Activated CD8-positive, alpha-beta memory T cell treated with anti-CD3 and anti-CD28 coated beads for 4 hours (primary cell): ENCODE measurements at places on chromosomes 16 and 17.

- DNase-seq = no peak
Observed at GRCh38 chr16:66741950-66742808, 9.2 kb downstream of the DYNC1LI2 start.

DNA sequence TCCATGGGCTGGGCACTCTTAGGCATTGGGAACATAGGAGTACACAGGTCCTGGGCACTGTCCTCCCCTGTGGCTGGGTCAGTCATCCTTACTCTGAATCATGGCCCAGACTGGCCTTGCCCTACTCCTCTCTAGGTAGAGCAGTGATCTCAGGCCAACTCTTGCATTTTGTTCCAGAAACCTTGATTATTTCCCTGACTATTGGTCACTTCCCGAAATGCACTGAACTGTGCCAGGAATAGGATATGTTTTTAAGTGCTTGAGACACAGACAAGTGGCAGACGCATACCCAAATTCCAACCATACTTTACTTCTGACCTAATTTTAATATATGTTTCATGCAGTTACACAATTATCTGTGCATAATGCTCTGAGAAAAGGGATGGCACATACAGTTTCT, 10.3 kb downstream of the KRABD2 start:
- DNase-seq = no peak

- no peak for DNase-seq
Observed at GRCh38 chr16:25951999-25952398, 260.2 kb downstream of the HS3ST4 start.

- no peak for DNase-seq
Observed at GRCh38 chr16:13919330-13919682, 648 bp upstream of the ERCC4 start.

GRCh38 chr16:67394155-67395104, 1.1 kb upstream of the TPPP3 start:
- DNase-seq = no peak

GRCh38 chr17:39962642-39963220, at the start of gene GSDMA:
TSS of gene GSDMA (plus strand) at chr17:39963004. CDS start at chr17:39965688, 2,684 bp downstream.
- DNase-seq = no peak

GRCh38 chr16:31403590-31404352, 10.6 kb downstream of the ITGAD start:
- DNase-seq = no peak

GRCh38 chr17:8056232-8056975, 17.5 kb downstream of the ALOX15B start:
- peak; percentile 28 for DNase-seq

DNA sequence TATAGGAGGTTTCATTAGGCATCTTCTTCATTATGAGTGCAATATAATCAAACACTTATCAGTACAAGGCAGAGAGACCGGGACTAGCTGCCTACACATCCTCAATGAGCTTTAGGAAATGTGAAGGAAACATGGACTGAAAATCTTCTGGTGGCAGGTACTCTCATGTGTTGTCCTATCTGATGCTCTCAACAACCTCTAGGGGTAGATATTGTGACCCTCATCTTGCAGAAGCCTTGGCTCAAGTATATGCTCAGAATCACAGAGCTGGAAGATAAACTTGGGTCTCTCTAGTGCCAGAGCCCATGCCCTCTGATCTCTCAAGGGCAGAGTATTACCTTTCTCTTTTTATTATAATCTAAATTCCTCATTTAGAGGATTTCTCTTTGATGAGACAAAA, 181.6 kb upstream of the C17orf78 start:
- no peak for DNase-seq

DNA sequence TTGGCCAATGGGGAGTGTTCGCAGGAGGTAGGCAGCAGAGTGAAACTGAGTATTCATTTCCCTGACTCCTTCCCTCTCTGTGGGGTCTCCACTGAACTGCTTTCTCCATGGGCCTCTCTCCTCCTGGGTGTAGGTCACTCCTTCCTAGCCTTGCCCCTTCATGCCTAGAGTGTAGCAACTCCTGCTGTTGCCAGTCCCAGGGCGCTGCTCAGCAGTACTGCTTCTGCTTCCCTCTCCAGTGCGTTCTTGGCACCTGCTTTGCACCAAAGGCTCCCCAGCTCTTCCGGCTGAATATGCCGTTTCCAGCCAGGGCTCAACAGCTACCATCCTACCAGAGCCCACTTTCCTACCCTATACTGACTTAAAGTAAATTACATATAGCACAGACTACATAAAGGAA, 92.2 kb downstream of the MAF start:
- DNase-seq = no peak

DNA sequence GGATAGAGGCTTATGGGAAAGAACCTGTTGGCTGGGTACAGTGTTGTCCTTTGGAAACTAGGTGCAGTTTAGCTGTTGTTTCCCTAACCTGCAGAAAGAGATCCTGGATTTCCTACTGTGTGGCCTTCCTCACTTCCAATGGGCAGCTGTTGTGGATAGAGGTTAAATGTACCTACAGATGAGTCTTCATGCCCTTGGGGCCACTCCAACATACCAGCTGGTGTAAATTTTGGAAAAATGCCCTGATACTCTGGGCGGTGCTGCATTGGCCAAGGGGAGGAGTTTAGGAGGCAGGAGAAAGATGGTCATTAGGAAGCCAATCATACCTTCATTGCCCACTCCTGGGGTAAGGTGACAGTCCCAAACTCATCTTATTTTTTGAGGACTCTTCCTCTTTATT, 70.2 kb downstream of the SNX11 start:
- DNase-seq = no peak

DNA sequence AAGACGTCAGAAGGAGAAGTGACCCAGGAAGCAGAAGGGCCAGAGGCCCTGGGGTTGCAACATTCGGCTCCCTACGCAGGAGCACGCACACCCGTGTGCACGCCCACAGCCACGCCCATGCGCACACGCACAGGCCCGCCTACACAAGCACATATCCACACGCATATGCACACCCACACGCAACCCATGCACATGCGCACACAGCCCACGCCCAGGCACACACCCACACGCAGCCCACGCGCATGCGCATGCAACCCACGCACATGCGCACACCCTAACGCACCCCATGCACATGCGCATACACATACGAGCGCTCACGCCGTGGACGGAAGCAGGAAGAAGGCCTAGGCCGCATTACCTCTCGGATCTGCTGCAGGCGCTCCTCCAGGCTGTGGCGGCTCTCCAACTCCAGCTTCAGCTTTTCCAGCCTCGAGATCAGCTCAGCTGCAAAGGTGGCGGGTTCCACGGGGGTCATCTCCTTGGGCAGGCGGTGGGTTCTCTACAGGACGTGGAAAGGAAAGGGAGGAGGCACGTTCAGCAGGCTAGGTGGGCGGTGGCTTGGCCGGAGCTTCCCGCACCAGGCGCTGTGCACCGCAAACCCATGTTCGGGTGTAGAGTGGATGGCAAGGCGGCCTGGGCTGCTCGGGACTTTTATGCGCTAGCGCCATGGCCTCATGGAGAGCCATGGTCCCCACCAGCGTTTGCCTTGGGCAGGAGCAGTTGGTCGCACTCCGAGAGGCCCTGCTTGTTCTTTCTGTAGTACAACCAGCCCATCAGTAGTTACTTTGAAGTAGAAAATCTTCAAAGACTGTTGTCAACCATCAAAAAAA, 23.4 kb downstream of the AXIN2 start:
- no peak for DNase-seq

- no peak for DNase-seq
Observed at GRCh38 chr17:32298721-32299579, 33.3 kb downstream of the RHBDL3 start.

- no peak for DNase-seq
Observed at GRCh38 chr16:86594721-86595120, 16.4 kb downstream of the FOXL1 start.

DNA sequence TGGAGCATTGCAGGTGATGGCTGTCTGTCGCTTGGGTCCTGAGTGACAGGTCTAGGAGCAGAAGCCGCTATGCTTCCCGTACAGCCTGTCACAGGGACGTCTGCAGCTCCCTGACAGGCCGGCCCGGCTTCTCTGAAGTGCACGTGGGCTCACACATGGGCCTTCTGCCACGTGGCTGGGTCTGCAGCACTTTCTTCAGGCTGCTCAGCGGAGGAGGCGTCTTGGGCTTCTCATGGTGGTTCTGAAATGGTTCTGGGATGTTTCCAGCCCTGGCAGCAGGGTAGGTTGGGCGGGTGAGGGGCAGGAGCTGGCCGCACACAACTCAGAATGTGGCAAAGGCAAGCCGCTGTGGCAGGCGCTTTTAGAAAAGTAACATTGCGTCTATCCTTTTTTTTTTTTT, 80.3 kb upstream of the ZNF750 start:
- DNase-seq = no peak

- no peak for DNase-seq
Observed at GRCh38 chr17:40417258-40417608, 463 bp downstream of the TOP2A start.

DNA sequence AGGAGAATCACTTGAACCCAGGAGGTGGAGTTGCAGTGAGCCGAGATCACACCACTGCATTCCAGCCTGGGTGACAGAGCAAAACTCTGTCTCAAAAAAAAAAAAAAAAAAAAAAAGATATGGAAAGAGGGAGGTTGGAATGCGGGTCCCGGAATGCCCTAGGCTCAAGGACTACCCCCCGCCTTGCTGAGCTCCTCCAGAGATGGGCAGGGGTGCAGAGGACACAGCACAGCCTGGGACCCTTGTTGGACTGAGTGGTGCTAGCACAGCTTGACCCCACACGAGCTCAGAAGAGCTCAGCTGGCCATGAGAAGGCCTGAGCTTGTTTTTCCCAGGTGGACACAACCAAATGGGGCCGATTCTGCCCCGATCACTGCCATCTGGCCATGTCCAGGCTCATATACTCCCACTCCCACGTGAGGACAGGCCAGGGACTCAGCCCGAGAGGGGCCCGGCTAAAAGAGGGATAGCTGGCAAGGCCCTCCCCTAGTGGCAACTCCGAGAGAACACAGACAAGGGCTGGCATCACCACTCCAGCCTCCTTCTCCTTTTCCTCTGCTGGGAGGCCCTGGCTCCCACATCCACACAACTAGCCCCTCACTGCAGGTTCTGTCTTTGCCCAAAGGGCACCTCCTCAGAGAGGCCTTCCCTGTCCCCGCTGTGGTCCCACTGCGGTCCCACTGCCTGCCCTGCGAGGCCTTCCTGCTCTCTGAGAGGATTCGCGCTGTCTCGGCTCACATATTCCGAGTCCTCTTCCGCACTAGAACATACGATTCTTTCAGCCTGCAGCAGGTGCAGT, 11.0 kb downstream of the SGCA start:
- DNase-seq = no peak

DNA sequence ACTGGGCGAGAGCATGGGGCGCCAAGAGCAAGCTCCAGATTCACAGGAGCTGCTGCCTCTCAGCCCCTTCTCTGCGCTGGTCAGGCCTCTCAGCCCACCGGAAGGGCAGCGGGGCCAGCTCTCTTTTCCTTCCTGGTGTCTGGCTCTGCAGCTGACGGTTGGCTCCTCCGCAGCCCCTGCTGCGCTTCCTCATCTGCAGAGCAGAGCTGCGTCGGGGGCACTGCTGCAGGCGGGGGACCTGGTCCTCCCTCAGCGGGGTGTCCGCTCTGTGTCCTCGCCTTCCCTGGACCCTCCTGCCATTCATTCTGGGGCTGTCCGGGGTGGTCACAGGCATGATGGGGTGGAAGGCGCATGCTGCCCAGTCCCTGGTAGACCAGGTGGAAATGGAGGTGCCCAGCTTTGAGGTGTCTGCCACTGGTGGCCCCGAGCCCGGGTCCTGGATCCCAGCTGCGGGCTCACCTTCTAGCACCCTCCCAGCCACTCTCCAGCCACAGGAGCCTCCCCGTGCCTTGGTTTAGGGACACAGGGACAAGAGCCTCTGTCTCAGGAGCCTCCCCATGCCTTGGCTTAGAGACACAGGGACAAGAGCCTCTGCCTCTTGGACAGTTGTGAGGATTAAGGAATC, 84.8 kb downstream of the IRF8 start:
- DNase-seq = no peak

DNA sequence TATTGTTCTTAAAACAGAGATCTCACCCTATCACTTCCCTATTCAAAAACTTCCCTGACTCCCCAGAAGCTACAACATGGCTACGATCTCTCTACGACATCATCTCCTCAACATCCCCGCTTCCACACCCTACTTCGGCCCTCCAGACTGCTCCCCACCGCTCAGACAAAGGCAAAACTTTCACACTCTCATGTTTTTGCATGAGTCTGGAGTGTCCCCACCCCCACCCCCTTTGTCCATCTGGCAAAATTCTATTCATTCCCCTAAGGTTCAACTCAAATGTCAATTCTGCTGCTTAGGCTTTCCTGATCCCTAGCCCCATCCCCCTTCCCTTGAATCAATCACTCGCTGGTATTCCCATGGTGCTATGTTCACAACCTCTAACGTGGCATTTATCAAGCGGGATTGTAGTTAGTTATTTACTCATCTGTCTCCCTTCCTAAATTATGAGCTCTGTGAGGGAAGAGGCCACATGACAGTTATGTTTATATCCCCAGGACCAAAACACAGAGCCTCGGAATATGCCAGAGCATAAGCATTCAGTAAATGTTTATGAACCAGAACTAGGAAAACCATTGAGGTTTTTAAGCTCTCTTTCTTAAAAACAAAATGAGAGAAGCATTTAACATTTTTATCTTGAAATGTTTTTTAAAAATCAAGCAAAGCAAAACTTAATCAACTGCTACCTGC, 55.9 kb downstream of the STX8 start:
- DNase-seq = no peak

- no peak for DNase-seq
Observed at GRCh38 chr16:75486014-75486675, 9.1 kb downstream of the CHST6 start.

GRCh38 chr17:27937025-27937546, 43.9 kb upstream of the LYRM9 start:
- no peak for DNase-seq

- no peak for DNase-seq
Observed at GRCh38 chr17:67528751-67529436, 151.8 kb downstream of the PITPNC1 start.

GRCh38 chr17:77774182-77774581, 184.3 kb upstream of the TNRC6C start:
- DNase-seq = no peak

DNA sequence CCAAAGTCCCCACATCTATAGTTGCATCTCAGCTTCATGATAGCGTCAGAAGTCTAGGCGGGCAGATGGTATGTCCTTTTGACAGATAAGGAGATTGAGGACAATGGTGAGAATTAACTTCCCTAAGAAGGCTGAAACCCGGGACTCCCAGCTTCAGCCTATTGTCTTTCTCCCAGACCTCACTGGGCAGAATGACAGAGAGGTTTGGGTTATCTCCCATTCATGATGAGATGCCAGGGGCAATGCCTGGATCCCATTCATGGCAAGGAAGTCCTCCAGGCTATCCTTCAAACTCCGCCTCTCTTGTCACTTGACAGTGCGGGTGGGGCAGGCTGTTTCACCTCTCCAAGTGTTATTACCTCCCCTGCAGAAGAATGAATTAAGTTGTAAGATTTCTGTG, 100.3 kb downstream of the IRX5 start:
- no peak for DNase-seq

GRCh38 chr16:86881861-86882273, 303.5 kb downstream of the FOXL1 start:
- DNase-seq = no peak

GRCh38 chr17:386141-386876, 33.7 kb upstream of the RPH3AL start:
- peak; percentile 37 for DNase-seq

GRCh38 chr16:84806256-84806889, 13.4 kb upstream of the CRISPLD2 start:
- no peak for DNase-seq

GRCh38 chr17:74994440-74994839, 7.0 kb downstream of the CDR2L start:
- DNase-seq = no peak

GRCh38 chr16:48537909-48538745, 71.9 kb downstream of the N4BP1 start:
- no peak for DNase-seq

- DNase-seq = no peak
Observed at GRCh38 chr16:79042886-79043285, 557.7 kb downstream of the MAF start.
